Hippocampal formation (tissue), 2 donors: ENCODE measurements at places on chromosomes 7 and 10.
A peak's percentile ranks its signal among the peaks of the same experiment; 100 is the strongest.

- DNase-seq, result peak; percentile 30
Measured at GRCh38 chr10:6678211-6678803, 98.2 kb upstream of the PRKCQ start.

DNA sequence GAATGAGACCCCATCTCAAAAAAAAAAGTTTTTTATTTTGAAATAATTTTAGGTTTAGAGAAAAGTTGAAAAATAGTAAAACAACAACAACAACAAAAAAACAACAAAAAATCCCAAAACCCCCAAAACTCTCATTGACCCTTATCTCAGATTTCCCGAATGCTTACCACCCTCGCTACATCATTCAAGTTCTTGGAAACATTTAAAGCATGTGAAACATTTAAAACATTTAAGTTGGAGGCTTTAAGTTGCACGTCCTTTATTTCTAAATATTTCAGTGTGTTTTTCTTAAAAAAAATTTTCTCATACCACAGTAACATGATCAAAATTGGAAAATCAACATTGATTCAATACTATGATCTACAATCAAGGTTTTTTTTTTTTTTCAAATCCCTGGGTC is 382 bp upstream of the ARMS2 start:
- no peak for DNase-seq

GRCh38 chr10:78262860-78263259 is 229.2 kb downstream of the RPS24 start:
- DNase-seq, result no peak

- no peak for DNase-seq
Measured at GRCh38 chr10:34360984-34361383, 454.1 kb downstream of the PARD3 start.

- no peak for DNase-seq
Measured at GRCh38 chr7:137847568-137848050, 835 bp upstream of the DGKI start.

- no peak for DNase-seq
Measured at GRCh38 chr10:89478739-89479654, 56.4 kb downstream of the SLC16A12 start.

DNA sequence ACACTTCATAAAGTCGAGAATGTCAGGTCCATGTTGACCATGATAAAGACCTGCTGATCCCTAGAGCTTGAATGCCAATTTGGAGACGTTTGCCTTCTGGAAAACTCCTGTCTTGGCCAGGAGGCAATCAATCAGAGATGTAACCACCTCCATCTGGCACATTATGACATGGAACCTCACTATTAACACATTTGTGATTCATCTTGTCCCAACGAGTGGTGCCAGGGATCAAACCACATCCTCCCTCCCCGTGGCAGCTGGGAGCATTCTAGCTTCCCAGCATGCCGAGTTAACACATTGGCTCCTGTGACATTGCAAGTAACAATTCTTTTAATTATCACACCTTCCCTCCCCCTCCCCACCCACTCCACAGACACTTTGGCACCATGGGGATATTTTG is 84.0 kb upstream of the PPP1R17 start:
- DNase-seq, result no peak

DNA sequence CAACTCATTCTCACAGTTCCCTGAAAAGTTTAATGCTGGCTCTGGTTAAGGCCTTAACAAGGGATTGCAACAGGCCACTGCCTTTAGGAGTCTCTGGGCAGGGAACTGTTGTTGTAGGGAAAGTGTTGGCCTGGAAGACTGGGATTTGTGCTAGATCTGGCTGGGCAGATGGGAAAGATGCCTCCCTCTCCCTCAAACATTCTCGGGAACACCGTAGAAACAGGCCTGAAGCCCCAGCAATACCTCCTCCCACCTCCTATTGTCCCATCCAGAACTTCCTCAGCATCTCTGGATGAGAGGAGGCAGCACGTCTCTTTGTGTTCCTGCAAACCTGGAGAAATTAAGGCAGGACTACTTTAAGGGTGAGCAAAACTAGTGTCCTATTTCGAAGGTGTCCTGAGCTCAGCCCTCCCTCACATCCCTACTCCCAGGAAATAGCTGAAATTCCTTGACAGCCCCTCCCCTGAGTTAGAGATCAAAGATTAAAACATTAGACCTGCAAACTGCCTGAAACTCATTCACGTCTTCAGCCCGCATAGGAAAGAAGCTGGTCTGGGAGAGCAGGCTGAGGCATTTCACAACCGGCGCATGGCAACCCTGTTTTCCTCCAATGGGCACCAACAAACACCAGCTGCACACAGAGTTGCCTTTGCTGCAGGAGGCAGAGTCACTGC is 10.9 kb upstream of the MAP3K8 start:
- no peak for DNase-seq

GRCh38 chr10:117222976-117223692 is 17.8 kb upstream of the SLC18A2 start:
- no peak for DNase-seq

DNA sequence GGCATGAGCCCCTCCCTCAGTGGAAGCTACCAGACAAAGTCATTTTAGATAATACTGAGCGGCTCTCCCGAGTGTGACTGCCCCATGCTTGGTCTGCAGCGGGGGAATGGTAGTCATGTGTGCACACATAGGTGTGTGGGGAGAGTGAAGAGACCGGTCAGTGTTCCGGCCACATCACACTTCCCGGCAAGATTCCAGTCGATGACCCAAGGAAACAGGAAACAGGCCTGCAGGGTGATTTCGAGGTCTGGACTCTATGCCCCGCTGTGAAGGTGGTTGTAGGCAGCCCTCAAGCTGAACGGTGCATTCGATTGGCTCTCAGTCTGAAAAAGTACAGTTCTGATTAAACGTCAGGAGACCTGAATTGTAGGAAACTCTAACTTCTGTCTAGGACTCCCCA is 73.2 kb downstream of the SYPL1 start:
- DNase-seq, result no peak

- no peak for DNase-seq
Measured at GRCh38 chr10:94439275-94439861, 37.0 kb downstream of the TBC1D12 start.

GRCh38 chr7:47978790-47979144 is 648 bp downstream of the HUS1 start:
- no peak for DNase-seq

GRCh38 chr7:94907811-94908322 is 473 bp downstream of the PPP1R9A start:
- DNase-seq, result peak; percentile 57

GRCh38 chr7:44497155-44498027 is 6.9 kb upstream of the NUDCD3 start:
- DNase-seq, result no peak

- DNase-seq, result no peak
Measured at GRCh38 chr10:125175807-125176206, 15.4 kb upstream of the CTBP2 start.

DNA sequence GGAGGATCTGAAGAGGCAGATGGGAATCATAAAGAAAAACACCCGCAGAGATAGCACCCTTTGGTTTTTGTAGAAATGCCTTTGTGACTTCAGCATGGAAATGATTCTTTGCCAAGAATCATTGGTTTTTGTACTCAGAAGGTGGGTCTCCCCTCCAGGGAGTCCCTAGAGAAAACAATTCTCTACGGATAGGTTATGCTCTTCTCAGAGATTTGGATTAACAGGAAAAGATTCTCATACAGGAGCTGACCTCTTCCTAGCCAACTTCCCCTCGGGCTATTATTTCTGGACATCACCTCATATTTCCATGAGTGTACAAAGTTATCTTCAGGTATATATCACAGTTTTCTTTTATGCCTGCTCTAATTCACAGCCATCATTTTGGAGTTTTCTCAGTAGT is 274.2 kb upstream of the HABP2 start:
- no peak for DNase-seq

DNA sequence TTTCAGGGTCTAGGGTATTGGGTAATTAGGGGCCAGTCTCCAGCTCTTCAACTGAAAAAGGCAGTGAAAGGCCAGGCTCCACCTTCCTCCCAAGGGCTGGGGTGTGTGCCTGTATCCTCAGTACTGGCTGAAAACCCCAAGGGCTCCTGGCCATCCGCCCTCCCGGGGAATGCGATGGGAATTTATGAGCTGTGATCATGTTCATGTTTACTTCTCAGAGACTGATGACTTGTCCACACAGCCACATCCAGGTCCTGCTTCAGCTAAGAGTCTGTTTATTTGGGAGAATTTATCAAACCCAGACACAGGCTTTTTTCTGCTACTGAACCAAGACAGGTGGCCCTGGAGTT is 91.7 kb downstream of the CCDC3 start:
- DNase-seq, result no peak

DNA sequence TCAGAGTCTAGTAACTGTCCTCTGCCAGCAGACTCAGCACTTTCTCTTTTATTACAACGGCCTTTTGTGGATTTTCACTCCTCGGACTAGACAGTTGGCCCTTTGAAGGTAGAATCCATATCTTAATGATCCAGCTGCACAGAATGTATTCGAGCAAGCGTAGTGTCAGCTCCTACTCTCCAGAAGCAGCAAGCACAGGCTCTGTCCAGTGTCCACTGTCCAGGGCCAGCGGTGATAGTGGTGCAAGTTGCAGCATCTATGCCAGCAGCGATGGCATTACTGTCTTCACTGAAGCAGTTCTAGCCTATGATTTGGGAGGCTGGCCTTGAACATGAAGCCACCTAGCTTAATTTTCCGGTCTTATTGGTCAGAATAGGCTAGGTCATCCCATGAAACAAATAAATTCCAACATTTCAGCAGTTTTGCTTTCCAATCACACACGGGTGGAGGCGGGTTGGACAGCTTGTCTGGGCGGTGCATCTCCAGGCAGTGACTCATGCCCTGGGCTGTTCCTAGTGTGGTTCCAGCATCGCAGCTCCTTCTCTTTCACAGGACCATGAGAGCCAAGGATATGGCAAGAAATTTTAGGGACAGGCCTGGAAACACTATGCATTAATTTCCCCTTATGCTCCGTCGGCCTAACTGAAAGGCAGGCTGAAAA is 108.6 kb upstream of the KCNMA1 start:
- DNase-seq, result no peak

GRCh38 chr10:17235136-17235535 is 7.1 kb downstream of the VIM start:
- no peak for DNase-seq

DNA sequence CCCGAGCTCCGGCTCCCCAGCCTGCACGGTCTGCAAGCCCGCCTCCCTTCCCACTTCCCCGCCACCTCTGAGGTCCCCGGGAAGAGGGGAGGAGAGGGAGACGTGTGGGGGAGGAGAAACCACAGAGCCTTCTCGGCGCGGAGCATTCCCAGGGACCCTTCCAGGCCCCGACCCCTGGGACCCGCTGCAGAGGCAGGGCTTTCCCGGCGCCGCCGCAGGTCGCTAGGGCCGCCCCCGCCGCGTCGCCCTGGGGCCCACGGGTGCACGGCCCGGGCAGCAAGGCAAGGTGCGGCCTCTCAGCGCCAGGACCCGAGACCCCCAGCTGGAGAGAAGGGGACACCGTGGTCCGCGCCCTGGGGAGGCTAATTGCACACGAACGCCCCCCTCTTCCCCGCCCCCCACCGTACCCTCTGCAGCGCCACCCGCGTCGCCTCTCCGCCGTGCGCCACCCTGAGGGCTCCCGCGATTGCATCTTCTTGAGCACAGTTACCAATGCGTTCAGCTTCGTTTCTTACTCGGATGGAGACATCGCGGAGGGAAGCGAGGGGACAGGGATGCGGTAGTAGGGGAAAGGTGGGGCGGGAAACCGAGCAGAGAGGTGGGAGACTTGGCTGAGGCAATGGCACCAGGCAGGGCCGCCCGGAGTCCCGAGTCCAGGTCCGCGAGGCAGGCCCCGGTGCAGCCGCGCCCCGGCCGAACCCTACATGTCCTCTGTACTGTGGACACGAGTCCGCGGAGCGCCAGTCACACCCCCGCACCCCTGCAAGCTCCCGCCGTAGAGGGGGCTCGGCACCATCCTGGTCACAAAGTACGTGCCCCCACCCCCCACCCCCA is 28.9 kb downstream of the SKIDA1 start:
- DNase-seq, result peak; percentile 59

GRCh38 chr7:5766321-5766761 is 15.1 kb downstream of the RNF216 start:
- no peak for DNase-seq

DNA sequence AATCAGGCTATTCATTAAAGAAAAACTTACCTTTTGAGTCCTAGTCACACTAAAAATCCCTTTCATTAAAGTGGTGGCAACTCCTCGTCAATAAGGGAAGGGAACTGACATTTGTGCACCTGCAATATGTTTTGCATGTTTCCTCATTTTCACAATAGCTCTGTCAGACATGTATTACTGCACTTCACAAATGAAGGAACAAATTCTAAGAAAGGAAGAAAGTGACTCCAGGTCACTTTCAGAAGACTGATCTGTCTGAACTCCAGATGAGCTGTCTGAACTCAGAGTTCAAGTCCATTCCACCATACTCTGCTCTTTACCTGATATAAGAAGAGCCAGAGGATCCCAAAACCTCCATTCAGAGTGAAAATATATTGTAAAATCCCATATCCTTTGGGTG is 50.3 kb upstream of the GSAP start:
- no peak for DNase-seq

- no peak for DNase-seq
Measured at GRCh38 chr10:127522298-127522697, 26.8 kb upstream of the NPS start.

- DNase-seq, result no peak
Measured at GRCh38 chr7:136652635-136653370, 215.6 kb upstream of the CHRM2 start.

DNA sequence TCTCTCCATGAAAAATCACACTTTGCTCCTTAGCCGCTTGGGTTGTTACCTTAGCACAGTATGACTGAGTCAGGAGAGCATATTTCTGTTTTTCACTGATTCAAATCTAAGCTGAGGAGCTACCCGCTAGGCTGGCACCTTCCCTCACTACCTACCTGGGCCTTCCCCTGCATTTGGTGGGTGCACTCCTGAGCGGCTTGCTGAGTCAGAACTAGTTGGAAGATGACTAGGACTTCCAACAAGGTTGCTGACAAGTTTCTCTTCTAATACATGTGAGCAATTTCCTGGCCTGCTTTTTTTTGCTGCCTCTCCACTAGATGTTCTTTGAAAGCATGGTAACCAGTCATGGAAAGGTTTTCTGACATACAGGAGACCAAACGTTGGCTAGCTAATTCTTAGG is 43.8 kb upstream of the SEC61G start:
- no peak for DNase-seq

GRCh38 chr10:62183857-62184795 is 84.5 kb downstream of the RTKN2 start:
- no peak for DNase-seq

GRCh38 chr10:16950656-16951601 is 133.7 kb upstream of the RSU1 start:
- DNase-seq, result no peak

- DNase-seq, result no peak
Measured at GRCh38 chr7:17863809-17864143, 76.5 kb downstream of the SNX13 start.

GRCh38 chr10:132563485-132564248 is 26.1 kb downstream of the INPP5A start:
- DNase-seq, result no peak

DNA sequence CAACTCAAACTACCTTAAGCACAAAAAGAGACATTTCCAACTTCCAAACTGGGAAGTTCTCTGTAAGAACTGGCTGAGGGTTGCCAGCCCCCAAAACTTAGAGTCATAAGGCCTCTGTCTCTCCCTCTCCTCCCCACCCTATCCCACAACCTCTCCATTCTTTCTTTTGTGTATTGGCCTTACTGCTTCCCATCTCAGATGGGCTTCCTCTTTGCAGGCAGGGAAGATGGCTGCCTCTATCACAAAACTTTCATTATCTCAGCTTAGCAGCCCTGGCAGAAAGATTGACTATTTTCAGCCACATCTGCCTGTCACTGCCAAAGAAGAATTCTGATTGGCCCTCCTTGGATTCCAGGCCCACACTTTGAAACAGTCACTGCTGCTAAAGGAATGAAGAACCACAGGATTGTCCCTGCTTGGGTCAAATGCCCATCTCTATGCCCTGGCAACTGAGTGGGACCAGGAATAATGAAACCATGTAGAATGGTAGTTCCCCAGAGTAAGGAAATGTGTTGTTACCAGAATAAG is 58.0 kb upstream of the PRKAR2B start:
- DNase-seq, result no peak
